ENCODE measurements at places on chromosomes 7 and 10. TPM values are rescaled to one million over a fixed set of nuclear protein-coding genes. Genes with fewer than 3 reads are reported as not detected.

Gene SFRP5
- not detected for total RNA-seq

Gene IFIT1B
- not detected for total RNA-seq

Gene PHKG1
- total RNA-seq, result 1.00 TPM

Gene MICALL2
- total RNA-seq, result 58.7 TPM

Gene UPK3B
- total RNA-seq, result 0.97 TPM

Gene MNX1
- not detected for total RNA-seq

Gene GSTO2
- total RNA-seq, result 0.95 TPM

Gene PRKAR2B
- total RNA-seq, result 39.8 TPM

Gene DRGX
- not detected for total RNA-seq

Gene HELLS
- 72.6 TPM for total RNA-seq

Gene HEPACAM2
- not detected for total RNA-seq

Gene STOX1
- total RNA-seq, result 0.48 TPM

Gene CYP3A7
- total RNA-seq, result not detected

Gene GALNT11
- total RNA-seq, result 27.6 TPM

Gene PPP1R3A
- not detected for total RNA-seq

Gene FOXP2
- 3.3 TPM for total RNA-seq

Gene TMUB1
- 36.7 TPM for total RNA-seq

Gene DDC
- total RNA-seq, result not detected

Gene FRMD4A
- 155 TPM for total RNA-seq

Gene SPDYE2B
- not detected for total RNA-seq

Gene SFTPA1
- total RNA-seq, result not detected

Gene SFMBT2
- 0.44 TPM for total RNA-seq

Gene MTERF1
- total RNA-seq, result 10.2 TPM

Gene EN2
- total RNA-seq, result not detected

Gene AOC1
- total RNA-seq, result not detected

Gene CCDC136
- total RNA-seq, result 3.3 TPM

Gene NPFFR1
- not detected for total RNA-seq

Gene INA
- total RNA-seq, result 0.40 TPM

Gene ARMH3
- total RNA-seq, result 16.6 TPM

Gene SPDYE11
- not detected for total RNA-seq

Gene ATOH7
- not detected for total RNA-seq

Gene OR2A1
- total RNA-seq, result not detected

Gene EPHA1
- total RNA-seq, result not detected

Data from endothelial cell of umbilical vein (primary cell).